ENCODE measurements at places on chromosomes 7 and 10.

DNA sequence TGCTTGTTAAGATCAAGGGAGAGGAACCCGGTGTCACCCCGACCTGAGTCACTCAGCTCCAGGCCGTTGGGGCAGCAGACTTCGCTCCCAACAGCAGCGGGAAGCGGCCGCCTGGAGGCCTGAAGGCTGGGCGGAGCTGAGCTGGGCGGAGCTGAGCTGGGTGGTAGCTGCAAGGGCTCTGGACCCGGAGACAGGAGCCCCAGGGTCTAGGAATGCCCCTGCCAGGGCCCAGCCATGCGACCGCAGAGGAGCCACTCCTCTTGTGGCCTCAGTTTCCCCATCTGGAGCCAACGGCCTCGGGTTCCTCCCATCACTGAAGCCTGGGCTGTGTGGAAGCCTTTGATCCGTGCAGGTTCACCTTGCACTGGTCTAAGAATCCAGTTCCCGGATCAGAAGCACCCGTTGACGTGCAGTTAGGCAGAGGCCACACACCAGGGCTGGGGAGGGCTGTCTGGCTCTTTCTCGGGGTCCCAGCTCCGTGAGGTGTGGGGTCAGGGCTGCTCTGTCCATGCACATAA lies 21.9 kb upstream of the DPYSL4 start:
- DNase-seq: peak; percentile 69

DNA sequence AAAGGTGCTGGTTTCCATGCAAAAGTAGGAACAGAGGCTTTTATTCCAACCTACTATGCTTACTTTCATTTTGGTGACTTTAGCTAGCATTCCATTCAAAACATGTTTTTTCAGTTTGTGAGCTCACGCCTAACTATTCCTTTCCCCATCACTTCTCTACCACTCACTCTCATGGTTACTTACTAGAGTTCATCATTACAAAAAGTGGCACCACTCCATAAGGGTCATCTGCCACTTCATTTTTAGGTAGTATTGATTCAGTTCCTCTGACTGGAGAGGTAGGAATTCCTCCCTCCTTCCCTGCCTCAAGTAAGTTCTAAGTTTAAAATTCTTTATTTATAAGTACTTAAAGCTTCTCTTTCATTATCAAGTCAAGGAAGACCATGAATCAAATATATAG lies 543.1 kb downstream of the HTR7 start:
- no peak for DNase-seq

DNA sequence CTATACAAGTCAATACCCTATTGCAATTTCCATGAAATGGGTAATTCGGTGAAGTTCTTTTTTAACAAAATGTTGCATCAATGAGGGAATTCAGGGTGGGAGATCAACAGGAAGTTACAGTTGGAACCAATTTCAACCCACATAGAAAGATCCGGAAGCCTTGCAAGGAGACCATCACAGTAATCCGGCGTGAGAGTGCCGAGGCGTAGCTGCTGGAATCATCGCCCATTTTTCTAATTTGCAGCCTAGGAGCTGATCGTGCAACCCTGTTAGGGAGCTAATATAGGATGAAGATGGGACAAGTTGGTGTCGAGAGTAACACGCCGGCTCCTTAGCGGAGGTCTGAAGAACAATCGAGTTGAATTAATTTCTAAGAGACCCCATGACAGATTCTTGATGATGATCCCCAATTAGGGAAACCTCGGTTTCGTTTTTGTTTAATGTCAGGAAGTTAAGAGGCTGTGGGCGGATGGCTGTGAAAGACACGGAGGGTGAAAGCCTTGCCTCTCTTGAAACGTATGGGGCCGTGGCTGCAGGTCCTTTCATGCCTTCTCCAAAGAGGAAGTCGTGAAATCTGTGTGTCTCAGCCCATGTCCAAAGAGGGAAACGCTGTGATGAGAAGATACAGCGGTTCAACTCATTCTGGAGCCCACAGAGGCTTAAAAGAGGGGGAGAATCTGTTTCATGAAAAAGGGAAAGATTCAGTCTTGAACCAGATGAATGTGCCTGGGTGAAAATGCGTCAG lies 51.2 kb upstream of the CARD11 start:
- peak; percentile 79 for DNase-seq

DNA sequence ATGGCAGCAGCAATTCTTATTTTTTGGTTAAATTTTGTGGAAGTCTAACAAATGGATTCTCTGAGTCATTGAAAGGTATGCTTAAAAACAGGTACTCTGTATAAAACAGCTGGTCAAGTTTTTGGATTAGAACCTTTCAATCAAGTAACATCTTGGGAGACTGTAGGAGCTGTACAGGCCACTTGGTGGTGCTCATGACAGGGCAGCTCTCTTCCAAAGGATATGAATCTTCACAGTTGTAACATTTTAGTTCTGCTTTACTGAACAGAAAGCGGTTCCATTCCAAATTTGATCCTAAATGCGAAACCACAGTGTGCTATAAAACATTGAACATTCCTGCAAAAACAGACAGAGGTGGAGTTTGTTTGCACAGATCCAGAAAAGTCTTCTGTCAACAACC lies 44.5 kb upstream of the AGR3 start:
- DNase-seq: no peak

GRCh38 chr7:74544706-74545469 lies 91.2 kb downstream of the GTF2IRD1 start:
- no peak for DNase-seq

DNA sequence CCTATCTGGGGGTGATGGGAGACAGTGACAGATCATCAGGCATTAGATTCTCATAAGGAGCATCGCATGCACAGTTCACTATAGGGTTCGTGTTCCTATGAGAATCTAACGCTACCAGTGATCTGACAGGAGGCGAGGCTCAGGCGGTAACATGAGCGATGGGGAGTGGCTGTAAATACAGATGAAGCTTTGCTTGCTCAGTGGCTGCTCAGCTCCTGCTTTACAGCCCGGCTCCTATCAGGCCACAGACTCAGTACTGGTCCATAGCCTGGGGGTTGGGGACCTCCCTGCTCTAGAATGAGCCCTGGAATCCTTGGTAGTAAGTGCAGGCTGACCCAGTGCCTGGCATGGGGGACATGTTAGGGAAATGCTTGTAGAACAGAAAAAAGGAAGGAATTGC lies 426.0 kb downstream of the TYW1 start:
- peak; percentile 29 for DNase-seq

DNA sequence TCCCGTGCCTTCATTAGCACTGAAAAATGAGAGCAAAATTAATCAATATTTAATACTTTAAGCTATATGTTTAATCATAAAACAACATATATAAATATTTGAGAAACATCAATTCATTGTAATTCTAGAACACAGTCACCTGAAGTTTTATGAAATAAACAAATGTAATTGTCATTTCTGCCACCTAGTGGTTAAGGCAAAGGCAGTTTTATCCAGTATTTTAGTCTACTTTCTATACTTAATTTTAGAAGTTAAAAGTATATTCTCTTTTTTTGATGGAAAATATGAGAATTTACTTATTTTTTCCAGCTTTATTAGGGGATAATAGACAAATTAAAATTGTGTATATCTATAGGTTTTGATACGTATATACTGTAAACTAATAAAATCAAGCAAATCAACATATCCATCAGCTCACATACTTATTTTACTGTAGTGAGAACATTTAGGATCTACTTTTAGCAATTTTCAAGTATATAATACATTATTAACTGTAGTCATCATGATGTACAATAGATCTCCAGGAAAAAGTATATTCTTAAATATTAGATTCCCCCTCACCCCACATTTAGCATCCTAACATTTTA lies 16.9 kb downstream of the PCGF6 start:
- DNase-seq: no peak

DNA sequence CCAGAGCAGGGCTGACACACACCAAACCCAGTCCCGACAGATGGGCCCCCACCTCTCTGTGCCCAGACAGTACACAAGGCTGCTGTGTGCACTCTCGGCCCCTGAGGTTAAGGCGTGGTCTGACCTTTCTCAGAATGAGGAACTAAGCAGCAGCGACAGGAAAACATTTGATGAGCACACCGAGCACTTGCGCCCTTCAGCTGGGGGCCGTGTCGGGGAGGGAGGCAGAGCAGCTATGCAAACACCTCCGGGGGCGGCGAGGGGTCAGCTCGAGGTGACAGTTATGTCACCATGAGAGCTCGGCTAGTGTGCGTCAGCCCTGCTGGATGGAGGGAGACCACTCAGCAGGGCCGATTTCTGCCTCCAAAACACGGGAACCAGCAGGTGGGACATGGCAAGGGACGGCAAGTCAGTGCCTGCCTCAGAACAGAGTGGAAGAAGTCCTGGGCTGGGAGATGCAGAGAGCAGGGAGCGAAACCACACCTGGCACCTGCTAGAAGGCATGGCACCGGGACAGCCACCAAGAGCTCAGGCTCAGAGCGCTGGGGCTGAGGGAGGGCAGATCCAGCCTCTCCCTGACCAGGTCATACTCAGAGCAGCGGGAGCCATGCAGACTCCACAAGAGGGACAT lies 57.4 kb downstream of the CHST15 start:
- DNase-seq: peak; percentile 98

GRCh38 chr7:41732843-41733306 lies 30.0 kb upstream of the INHBA start:
- peak; percentile 75 for DNase-seq

DNA sequence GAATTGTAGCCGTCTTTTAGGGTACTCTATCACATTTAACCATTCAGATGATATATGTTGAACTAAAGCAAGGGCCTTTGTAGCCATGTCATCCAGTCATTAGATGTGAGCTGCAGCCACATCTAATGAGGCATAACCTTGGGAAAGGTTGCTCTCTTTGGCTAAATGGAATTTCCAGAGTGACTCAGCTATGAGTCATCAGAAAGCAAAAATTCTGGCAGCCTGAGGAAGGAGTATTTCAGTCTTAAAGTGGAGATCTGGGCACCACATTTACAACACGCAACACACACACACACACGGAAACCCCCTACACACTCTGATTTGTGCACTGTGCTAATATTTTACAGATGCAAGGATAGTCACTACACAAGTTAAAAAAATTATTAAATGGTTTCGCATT lies 176.9 kb upstream of the ZWINT start:
- no peak for DNase-seq

DNA sequence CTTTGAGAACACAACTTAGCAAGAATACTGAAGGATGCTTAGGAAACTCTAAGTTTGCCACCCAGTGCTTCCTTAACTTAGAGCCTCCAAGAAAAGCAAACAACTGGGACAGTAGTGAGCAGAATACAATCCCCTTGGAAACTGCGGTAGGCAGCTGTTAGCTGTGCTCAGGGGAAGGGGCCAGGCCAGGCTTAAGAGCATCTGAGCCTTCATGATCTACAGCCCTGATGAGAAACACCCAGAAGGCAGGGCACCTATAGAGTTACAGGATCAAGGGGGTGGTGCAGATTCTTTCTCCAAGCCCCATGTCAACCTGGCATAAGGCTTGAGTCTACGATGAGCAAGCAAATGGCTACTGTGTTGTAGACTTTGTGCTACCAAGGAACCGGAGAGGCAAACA lies 51.4 kb upstream of the DLG5 start:
- no peak for DNase-seq

DNA sequence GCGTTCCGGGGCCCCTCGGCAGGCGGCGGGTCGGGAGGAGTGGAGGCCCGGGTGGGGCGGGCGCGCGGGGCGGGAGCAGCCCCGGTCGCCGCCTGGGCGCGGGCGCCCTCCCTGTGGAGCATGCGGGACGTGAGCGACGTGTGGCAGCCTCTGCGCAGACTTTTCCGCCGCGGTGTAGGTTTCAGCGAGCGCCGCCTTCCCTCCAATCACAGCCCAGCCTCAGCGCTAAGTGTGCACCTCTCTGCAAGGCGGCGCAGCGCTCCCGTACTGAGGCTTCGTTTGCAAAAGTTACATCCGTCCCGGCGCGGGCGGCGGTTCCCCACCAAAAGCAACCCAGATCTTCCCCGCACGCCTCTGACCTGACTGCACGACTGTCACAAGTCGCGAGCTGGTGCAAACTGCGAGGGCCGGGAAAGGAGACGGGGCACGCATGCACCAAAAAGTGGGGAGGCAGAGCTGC lies 1.2 kb upstream of the PFKFB3 start:
- peak; percentile 95 for DNase-seq

DNA sequence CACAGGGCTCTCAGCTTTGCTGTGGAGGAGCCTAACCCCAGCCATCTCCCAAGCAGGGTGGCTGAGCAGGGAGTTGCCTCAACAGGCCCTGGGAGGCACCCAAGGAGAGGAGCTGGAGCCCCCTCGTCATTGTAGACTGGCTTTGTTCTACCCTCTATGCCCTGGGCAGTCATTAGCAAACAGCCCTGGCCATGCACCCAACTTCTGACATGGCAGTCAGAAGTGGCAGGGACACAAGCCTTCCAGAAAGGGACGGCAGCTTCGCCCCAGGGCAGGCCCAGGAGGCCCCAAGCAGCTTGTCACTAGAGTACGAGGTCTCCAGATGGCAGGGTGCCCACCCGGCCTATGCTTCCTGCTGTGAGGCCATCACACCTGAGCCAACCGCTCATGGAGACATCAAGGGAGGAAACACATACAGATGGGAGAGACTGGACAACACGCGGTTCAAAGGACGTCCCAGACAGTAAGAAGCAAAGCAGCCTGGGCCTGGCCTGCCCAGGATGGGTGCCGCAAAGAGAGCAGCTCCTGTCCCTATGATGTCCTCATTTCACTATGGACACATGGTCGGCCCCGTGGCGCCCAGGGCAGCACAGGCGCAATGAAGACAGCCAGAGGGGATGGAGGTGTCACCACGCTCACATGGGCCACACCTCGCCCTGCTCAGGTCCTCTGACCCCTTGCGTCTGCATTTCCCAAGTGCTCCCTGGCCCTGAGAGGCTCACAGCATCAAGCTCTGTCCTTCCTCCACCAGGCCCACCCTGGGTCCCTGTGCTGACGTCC lies 190.9 kb upstream of the CXCL12 start:
- DNase-seq: no peak

DNA sequence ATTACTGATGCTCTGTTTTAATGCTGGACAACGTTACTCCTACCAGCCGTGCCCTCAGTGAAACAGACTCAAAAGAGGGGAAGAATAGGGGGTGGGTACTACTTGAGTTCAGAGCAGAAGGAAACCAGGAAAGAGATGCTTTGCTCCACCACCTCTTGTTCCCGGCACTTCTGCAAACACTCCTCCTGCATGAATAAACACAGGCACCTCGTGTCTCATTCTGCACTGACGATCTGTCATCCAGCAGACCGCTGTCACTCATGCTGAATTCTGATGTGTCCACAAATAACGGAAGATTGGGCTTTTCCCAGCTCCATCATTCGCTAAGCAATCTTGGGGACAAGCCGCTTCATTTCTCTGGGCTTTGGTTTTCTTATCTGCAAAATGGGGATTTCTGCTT lies 26.7 kb downstream of the YWHAG start:
- no peak for DNase-seq

DNA sequence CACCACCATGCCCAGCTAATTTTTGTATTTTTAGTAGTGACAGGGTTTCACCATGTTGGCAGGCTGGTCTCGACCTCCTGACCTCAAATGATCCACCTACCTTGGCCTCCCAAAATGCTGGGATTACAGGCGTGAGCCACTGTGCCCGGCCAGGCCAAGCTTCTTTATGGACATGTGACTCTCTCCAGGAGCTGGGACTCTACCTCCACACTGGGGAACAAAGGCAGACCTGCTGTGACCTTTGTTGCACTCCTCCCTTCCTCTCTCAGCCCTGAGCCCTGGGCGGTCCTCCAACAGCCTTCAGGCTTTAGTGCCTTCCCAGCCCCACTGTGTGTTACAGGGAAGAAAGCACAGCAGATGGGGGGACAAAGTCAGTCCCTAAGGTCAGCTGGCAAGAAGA lies 55.0 kb upstream of the DUSP5 start:
- DNase-seq: peak; percentile 47

- no peak for DNase-seq
Measured at GRCh38 chr7:11587814-11588213, 244.2 kb downstream of the THSD7A start.

- no peak for DNase-seq
Measured at GRCh38 chr7:125125315-125125714, 195.7 kb upstream of the POT1 start.

Data from spleen (tissue), 13 donors.